Stimulated activated CD8-positive, alpha-beta memory T cell treated with anti-CD3 and anti-CD28 coated beads, Interleukin-7, amount 100 ng/mL, for 1 hour (primary cell): ENCODE measurements at places on chromosomes 7 and 10.

- DNase-seq: no peak
These were observed 21.3 kb upstream of the EFCAB10 start for GRCh38 chr7:105602325-105603305.

- no peak for DNase-seq
These were observed 14.3 kb upstream of the LARP4B start for GRCh38 chr10:945778-946177.

DNA sequence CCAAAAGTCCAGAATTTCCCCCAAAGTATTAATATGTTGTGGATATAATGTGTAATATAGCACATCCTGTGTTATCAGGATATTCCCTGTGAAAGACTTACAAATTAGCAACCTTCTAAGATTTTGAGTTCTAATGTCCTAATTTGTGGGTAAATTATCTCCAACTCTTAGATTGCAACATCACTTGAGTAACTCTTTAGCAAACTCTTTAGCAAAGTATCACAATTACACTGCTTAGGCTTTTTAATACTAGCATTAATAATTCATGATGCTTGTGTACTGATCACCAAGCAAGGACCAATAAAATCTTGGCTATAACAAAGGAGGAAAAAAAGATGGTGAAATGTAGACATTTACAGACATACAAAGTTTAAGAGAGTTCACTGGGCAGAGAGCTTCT, 27.7 kb downstream of the HIP1 start:
- no peak for DNase-seq

DNA sequence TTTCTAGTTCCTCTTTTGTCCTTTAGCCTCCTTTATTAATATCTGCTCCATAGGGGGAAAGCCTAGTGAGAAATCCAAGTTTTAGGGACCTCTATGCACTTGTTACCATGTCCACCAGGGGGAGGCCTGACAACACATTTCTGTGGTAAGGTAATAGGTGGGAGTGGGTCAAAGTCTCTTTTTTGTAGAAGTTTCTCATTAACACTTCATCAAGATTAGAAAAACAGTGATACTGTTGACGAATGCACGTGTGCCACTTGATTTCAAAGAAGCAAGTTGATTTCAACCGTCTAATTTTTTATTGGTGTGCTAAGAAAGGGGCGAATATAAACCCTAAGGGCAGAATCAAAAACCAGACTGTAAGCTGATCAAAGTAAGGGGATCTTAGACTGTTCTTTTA, 30.6 kb downstream of the CISD1 start:
- no peak for DNase-seq

DNA sequence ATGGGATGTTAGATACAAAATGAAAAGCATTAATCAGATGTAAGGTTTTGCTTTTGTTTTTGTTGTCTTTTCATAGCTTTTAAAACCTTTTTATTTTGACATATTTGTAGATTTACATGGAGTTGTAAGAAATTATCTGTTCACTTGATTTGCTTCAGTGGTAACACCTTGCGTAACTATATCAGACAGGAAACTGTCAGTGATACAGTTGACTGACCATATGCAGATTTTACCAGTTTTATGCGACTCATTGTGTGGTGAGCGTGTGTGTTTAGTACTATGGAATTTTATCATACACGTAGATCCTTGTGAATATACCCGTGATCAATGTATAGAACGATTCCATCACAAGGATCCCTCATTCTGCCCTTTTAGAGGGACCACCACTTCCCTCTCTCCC, 701.4 kb downstream of the SUGCT start:
- DNase-seq: no peak

GRCh38 chr7:85570898-85571297, 384.0 kb upstream of the SEMA3D start:
- no peak for DNase-seq

DNA sequence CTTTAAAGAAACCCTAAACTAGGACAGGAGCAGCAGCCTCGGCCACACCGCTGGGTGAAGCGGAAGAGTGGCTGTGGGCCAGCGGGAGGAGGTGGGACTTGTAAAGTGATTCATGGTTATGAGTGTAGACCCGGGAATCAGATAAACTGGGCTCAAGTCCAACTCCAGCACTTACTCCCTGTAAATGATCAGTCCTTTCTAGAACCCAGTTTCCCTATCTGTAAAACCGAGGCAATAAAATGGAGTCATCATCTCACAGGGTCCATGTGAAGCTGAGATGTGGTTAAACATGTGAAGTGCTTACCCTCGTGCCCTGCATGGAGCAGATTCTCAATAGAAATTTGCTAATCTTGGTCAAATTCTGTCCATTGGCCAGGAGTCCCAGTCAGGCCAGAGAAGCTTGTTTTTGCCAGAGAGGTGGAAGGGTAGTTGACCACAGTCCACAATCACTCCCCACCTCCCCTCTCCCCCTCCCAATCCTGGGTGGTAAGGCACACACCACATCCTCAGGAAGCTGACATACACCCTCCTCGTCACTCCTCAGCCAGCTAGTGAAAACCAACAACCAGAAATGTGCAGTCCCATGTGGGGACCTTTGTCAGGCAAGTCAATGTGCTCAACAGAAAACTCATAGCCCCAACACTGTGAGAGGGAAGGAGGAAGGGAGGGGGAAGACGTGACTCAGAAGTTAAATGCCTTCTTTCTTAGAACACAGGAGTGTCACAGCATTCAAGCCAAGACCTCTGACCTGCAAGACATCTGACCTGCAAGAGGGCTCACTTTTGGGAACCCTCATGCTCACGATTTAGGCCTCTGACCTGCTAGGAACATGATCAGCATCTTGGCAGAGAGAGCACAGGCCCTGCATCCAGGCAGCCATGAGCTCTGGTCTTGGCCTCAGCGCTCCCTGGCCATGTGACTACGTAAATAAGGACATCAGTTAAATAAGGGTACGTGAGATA, 145.1 kb downstream of the PLXNA4 start:
- peak; percentile 22 for DNase-seq

DNA sequence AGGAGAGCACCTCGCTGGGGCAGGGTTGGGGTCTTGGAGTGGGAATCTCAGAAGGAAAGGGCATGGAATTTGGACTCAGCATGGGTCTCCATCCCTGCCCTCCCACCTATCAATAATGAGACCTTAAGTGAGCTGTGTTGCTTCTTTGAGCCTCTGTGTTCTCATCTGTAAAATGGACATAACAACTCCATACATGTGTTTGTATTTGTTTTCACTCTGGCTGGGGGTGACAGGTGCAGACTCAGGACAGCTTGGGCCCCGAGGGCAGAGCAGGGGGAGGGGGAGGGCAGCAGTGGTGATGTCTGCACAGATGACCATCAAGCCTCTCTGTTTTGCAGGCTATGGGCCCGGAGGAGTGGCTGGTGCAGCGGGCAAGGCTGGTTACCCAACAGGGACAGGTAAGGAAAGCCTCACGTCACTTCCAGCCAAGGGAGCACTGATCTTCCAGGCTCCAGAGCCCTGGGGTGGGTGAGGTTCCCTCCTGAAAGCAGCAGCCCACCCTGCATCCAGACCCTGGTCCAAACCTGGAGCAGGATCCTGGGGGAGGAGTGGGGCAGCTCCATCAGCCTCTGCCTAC, 19.9 kb downstream of the ELN start:
- no peak for DNase-seq

GRCh38 chr10:113305871-113306270, 247.0 kb upstream of the HABP2 start:
- DNase-seq: no peak

DNA sequence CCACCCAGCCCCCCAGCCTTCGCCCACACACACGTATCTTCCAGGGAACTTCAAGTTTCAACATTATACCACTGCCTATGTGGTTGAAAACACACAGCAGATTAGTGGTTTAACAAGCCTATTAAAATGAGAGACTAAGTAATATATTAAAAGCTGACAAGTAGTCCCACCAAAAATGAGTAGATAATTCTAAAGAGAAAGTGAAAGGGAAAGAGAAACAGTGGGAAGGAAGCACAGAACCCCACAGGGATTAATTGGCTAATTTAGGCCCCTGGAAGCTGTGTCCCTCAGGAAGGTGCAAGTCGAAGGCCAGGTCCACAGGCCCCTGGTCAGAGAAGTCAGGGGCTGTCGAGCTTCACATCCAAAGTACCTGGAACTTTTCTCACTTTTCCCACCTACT, 210.5 kb upstream of the YAE1 start:
- DNase-seq: no peak

GRCh38 chr10:71644307-71645180, 75.0 kb downstream of the C10orf105 start:
- DNase-seq: no peak

DNA sequence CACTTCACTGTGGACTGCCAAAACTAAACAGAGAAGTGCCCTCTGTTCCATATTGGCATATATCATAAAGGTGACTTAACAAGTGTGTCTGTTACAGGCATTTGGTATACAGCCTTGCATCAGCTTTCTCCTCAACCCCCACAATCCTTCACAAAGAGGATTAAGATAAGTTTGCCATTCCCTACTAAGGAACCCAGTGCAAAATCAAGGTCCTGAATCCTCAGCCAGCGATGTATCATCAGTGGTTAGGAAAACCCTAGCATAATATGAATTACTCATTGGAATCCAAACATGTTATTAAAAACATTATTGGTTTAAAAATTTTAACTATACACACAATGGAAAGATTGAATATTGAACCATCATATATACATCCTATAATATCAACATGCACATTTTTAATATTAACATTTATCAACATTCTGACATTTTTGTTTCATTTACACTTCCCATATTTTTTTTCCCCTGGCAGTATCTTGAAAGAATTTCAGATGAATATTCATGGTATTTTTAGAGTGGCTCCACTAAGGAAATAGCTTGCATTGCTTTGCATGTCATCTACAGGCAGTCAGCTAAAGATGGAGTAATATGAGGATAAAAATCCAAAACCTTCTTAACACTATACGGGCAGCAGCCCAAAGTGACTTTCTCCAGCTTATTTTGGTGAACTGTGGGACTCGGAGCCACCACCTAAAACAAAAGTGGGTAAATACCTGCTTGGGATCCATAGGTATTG, 215.6 kb upstream of the CHRM2 start:
- no peak for DNase-seq

GRCh38 chr10:23535381-23535780, 96.5 kb downstream of the OTUD1 start:
- no peak for DNase-seq
